ENCODE measurements at places on chromosomes 1 and 21.

DNA sequence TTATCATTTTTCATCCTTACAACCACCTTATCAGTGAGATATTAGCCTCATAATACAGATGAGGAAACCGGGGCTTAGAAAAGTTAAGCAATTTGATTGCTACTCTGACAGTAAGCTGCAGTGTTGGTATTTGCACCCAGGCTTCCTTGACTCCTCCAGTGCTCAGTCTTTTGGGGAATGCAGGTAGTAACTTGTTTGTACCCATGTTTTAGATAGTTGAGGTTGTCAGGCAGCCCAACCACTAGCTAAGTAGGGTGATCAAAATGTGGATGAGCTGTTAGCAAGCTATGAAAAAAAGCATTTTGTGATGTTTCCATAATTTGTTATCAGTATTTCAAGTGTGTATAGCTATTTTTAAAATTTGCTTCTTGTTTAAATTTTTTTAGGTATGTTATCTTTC, 80.8 kb downstream of the SASS6 start:
- no peak for DNase-seq

- no peak for DNase-seq
These were observed 19.9 kb upstream of the UBE2U start for GRCh38 chr1:64183395-64184002.

DNA sequence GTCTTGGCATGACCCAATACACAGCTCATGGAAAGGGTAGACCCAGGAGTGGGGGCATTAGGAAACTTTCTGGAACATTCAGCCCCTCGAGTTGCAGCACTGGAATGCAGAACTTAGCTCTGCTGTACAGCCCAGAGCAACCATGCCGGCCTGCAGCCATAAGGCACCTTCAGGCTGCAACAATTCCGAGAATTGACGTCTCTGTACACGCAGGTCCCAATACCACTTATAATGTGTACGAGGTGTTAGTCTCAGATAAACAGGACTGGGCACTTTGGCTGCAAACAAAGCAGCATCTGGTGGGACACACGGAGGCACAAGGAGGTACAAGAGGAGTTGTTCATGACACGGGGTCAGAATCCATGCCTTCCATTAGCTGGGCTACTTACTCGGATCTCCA, 7.9 kb downstream of the CBR1 start:
- no peak for DNase-seq

GRCh38 chr1:232722626-232723025, 82.6 kb upstream of the MAP10 start:
- no peak for DNase-seq

- peak; percentile 30 for DNase-seq
These were observed 28.8 kb upstream of the PPP2R5A start for GRCh38 chr1:212256369-212256768.

DNA sequence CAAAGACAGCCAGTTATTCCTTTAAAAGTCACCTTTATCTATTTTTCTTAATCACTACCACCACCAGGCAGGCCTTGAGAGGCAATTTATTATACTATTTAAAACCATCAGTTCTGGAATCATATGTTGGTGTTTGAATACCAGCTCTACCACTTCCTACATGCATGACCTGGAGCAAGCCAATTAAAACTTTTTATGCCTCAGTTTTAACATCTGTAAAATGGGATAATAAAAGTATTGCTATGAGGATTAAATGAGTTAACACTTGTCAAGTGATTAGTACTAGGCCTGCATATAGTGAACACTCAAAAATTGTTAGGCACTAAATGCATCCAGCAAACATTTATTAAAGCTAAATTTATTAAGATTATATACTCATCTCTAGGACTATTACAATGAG, 49.2 kb upstream of the ADORA3 start:
- DNase-seq, result no peak

DNA sequence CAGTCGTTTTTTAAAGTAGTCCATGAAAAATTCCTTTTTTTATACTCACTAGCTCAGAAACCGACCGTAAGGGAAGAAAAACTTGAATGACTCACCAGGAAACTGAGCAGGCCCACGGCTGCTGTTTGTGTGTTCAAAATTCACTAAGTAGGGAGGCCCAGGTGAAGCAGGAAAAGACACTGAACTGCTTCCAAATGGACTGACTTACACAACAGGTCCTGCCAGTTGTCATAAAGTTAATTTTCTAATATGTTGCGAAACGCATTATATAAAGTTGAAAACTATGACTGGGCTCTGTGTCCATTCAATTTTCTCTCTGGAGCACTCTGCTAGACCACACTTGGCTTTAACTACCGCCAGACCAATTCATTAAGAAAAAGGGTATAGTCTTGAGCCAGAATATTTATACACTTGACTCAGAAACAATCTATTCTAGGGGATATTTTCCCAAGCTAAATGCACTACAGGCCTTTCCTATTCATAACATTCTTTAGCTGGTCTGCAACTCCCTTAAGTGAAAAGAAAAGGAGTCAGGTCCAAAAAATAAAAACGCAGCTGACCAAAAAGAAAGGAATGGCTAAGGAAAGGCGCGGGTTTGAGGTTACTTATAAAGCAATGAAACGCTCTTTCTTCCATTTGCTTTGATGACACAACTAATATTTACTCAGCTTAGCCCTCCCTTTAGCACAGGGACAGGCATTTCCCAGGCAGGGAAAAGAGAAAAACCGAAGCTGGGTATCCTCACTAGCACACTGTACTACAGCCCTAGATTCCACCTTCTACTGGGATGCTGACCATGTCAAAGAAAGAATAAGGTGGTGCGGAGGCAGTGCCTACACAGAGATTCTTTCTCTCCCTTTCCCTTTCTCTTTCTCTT, 306.3 kb upstream of the ESRRG start:
- no peak for DNase-seq

DNA sequence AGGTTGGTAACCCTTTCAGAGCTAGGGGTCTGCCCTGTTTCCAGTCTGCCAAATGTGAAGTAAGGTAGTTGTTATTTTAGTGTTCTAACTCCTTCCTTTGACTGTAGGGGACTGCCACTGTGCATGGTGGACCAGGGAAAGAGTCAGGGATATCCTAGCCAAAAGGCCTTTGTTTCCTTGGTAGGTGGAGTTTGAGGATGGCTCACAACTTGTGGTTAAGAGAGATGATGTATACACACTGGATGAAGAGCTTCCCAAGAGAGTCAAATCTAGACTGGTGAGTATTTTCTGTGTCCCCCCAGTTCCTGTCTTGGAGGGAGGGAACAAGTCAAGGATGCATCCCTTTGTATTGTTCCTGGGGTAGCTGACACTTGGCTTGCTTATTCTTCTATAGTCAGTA, 3.5 kb upstream of the ST3GAL3 start:
- DNase-seq, result no peak

- peak; percentile 30 for DNase-seq
These were observed 630 bp downstream of the ACP6 start for GRCh38 chr1:147669469-147670318.

- DNase-seq, result no peak
These were observed 14.7 kb upstream of the IRF2BP2 start for GRCh38 chr1:234624724-234625117.

DNA sequence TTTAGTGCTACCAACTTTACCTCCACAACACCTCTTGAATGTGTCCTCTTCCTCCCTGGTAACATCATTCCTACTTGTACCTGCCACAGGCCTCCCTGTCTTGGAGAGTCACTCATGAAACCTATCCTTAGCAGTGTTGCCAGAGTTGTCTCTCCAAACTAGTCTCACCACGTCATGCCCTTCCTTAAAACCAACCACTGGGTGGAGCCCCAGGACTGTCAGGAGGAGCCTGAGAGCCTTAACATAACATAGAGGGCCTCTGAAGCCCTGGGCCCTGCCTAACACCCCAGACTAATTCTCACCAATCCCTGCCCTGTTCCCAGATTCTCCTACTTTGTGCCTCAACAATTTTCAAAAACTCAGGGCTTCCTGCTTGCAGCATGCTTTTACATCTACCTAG, 65.3 kb downstream of the ZNF697 start:
- no peak for DNase-seq

DNA sequence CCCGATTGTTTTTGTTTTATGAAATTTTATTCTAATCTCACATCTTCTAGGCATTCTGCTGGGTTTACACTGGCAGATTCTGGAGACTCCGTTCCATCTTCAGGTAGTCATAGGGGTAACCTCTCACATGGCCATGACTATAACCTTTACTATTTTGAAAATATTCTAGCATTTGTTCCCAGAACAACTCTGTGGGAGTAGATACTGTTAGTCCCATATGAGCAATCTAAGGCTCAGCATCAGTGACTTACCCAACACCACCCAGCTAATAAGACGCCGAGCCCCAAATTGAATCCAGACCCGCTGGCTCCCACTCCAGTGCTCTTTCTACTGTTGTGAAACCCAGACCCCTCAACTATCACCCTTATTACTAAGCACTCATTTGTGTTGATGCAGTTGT, 9.8 kb downstream of the ADAMTS4 start:
- DNase-seq, result no peak

GRCh38 chr1:172499636-172500141, 33.3 kb upstream of the SUCO start:
- no peak for DNase-seq

DNA sequence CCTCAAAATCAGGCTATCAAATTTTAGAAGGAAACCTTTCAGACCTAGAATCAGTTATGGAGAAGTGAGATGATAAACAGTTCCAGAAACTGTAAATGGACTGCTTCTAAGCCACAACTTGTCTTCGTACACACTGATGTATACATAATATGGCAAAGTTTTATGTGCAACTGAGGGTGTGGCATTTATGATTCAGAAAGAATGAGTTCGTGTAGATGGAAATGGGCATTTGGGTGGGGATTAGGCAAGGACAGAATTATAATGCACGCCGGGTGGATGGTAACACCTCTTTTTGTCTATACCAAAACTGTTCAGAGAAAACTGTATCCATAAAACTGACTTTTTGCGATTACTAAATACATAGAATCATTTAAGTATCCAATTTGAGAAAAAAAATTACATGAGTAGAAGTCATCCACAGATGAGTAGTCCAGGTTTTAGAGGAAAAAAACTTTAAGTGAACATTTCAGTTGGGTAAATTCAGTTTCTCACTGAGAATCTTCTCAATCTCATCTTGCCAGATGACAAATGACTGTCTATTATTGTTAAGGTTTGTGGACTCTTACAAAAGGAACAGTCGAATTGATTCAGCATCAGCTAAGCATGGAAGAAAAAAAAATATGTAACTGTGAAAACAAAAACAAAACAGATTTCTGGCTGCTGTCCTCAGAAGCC, 22.5 kb downstream of the ERRFI1 start:
- no peak for DNase-seq

GRCh38 chr1:52532731-52533327, 20.1 kb downstream of the TUT4 start:
- DNase-seq, result no peak

- DNase-seq, result no peak
These were observed 116.8 kb downstream of the NME7 start for GRCh38 chr1:169250795-169251194.

DNA sequence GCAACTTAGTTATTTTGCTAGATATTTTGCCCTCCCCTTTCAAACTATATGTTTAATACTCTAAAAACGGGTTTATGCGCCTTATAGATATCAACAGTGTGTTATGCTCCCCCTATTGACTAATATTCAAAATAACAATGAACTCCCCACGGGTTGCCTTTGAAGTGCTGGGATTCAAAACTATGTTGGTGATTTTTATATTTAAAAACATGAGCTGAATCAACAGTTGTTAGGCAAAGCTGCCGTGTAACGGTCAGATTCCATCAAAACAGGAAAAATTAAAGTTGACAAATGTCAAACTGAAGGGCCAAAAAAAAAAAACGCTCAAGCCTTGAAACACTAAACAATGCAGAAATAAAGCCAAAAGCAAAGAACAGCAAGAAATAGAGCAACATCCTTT, 2.5 kb downstream of the TGFBR3 start:
- DNase-seq, result no peak

- DNase-seq, result no peak
These were observed 4.4 kb downstream of the DVL1 start for GRCh38 chr1:1344655-1345361.

DNA sequence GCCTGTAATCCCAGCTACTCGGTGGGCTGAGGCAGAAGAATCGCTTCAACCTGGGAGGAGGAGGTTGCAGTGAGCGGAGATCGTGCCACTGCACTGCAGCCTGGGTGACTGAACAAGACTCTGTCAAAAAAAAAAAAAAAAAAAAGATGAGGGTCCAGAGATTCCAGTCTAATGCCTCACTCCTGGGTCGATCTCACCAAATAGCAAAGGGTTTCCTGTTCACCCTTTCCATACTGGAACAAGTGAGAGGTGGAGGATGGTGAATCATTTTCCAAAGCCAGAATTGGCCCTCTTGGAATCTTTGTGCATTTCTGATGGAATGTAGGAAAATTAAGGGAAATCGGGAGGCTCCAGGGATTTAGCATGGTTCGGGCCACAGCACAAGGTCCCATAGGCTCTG, 58.1 kb upstream of the ZNF648 start:
- no peak for DNase-seq

- DNase-seq, result no peak
These were observed 49.8 kb downstream of the GREM2 start for GRCh38 chr1:240562111-240562590.

DNA sequence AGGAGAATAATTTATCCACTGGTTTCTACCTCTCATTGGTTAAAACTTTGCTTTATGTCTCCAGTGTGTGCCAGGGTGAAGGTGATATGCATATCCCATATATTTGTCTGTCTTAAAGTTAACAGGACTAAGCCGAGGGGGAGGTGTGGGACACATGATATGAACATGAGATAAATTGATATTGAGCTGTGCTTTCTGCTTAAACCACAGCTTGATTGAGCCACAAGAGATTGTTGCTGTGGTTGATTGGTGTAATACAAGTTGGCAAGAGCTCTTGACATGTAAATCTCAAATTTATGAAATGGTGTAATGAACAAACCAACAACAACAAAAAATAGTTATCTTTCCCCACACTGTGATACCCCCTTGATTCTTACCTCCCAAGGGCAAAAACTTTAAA, 1295.5 kb upstream of the NCAM2 start:
- no peak for DNase-seq

- no peak for DNase-seq
These were observed 218.7 kb upstream of the COA6 start for GRCh38 chr1:234154320-234155251.

DNA sequence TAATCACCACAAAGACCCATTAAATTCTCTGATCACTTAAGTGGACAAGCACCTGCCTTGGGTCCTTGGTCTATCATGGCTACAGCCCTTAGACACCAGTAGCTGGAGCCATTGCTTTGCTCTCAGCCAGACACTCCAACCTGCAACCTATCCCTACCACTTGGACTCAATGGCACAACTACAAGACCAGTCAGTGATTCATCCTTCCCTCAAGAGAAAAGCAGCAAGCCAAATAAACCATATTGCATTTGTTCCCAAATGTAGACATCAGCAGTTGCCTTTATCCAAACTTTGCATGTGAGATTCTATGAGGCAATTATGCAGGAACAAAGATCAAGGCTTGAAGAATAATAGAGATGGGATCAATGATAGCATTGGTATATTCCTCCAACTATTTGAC, 263.4 kb downstream of the HHIPL2 start:
- DNase-seq, result no peak

Measured in activated effector memory CD4-positive, alpha-beta T cell treated with Interleukin-2 at 50 U/mL for 16 hours (primary cell).